ENCODE measurements at places on chromosomes 4 and X.

DNA sequence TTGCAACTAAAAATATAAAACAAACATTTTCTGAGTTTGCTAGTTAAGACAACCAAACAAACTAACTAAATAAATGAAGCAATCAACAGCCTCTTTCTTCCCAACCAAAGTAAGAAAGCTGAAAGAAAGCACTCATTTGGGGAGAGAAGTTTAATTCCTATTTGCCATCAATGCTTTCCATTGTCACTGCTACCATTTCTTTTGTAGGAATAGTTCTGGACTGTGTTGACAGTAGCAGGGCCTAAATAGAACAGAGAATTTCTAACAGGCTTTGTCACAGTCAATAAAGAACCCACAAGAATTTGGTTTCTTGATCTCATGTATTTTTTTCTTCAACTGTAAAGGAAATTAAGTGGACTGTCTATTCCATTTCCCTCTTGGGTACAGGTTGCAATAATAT lies 1886.4 kb upstream of the TENM3 start:
- no peak for DNase-seq

GRCh38 chrX:39519566-39520301 lies 578.0 kb downstream of the BCOR start:
- no peak for DNase-seq

DNA sequence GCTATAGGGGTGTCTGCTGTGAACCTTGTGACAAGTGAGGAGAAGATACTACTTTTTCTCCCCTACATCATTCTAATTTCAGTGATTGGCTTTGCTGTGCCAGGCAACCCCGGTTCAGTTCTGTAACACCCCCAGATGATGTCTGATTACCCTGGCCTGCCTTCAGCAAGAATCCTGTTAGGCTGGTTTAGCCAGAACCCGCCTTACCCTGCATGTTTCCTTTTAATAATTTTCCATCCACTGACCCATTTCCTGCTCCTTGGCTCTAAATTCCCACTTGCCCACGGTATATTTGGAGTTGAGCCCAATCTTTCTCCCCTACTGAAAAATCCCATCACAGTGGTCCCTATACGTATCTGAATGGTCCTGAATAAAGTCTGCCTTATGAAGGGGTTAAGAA lies 46.5 kb upstream of the HPSE start:
- DNase-seq: no peak

GRCh38 chr4:40986375-40986774 lies 228.0 kb downstream of the APBB2 start:
- DNase-seq: no peak

Data from non-pigmented ciliary epithelial cell (primary cell).